Stimulated activated CD4-positive, alpha-beta T cell treated with anti-CD3 and anti-CD28 coated beads, Interleukin-12 subunit alpha, Interleukin-12 subunit beta, amount 100 ng/mL, for 24 hours (primary cell): ENCODE measurements at places on chromosomes 3 and 15.

GRCh38 chr3:16359331-16359730 is 94.3 kb downstream of the OXNAD1 start:
- no peak for DNase-seq

DNA sequence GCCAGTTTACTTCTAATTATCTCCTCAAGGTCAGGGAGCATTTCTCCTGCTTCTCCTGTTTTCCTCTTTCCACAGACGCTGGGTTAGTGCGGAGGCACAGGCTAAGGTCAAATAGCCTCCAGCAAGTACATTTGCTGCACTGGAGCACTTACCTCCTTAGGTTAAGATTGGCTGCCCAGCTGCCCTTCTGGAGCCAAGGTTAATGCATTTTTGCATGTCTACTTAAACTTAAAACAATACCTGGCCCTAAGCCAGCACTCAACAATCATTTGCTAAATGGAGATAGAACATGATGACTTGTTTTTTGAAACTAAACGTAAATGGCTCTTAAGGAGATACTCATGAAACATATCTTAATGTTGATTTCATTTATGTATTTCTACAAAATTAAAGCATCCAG is 83.5 kb downstream of the SSR3 start:
- no peak for DNase-seq

DNA sequence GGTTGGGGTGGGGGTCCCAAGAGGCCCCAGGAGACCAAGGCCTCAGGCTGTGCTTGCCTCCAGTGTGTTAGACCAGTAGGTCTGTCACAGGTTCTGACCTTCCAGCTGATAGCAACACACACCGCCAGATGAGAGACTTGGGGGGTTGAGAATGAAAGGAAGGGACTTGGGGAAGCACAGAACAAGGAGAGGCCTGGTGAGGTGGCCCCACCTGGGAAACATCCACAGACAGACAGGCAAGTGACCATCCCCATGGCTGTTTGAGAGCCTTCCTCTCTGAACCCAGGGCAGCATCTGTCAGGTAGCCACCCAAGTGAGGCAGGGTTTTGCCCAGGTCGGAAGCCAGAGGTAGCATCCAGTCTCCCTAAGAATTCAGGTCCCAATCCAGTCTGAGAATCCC is 35.0 kb upstream of the VPS8 start:
- no peak for DNase-seq

- DNase-seq = no peak
Observed at GRCh38 chr15:101580431-101580830, 71.8 kb downstream of the TM2D3 start.

GRCh38 chr15:65902373-65902772 is 33.1 kb downstream of the RAB11A start:
- no peak for DNase-seq

GRCh38 chr3:159532577-159532976 is 456.1 kb upstream of the IL12A start:
- no peak for DNase-seq

DNA sequence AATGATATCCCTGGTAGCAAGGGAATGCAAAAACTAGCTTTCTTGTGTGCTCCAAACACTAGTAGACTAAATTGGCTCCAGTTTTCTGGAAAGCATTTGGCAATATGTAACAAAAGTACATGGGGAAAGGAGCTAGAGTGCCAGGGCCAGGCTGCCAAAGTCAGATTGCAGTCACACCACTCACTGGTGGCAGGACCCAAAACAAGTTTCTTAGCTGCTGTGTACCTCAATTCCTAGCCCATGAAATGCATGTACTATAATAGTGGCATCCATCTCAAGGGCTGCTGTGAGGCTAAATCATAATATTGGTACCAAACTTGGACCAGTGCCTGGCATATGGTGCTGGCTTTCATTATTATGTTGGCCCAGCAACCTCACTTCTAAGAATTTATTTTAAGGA is 49.3 kb downstream of the CLDN18 start:
- no peak for DNase-seq

GRCh38 chr3:21042184-21042583 is 708.8 kb downstream of the ZNF385D start:
- DNase-seq = no peak

DNA sequence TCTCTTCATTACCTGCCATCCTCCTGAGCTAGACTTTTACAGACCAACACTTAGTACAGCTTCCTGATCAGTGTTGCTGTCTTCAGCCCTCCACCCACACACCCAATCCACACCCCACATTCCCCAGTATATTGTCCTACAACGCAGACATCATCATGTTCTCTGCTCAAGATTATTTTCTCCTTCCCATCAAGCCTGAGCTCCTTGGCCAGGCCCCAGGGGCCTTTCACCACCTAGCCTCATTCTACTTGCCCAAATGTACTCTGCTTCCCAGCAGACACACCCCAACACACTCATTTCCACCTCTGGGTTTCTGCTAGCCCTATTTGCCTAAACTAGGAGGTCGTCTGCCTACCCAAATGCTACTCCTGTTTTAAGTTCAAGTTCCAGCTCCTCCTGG is 37.0 kb downstream of the DAPK2 start:
- no peak for DNase-seq

- DNase-seq = no peak
Observed at GRCh38 chr3:87461036-87461435, 184.7 kb upstream of the POU1F1 start.

GRCh38 chr3:53166781-53167291 is 5.8 kb downstream of the PRKCD start:
- no peak for DNase-seq

GRCh38 chr3:14223595-14223994 is 45.0 kb downstream of the LSM3 start:
- no peak for DNase-seq

DNA sequence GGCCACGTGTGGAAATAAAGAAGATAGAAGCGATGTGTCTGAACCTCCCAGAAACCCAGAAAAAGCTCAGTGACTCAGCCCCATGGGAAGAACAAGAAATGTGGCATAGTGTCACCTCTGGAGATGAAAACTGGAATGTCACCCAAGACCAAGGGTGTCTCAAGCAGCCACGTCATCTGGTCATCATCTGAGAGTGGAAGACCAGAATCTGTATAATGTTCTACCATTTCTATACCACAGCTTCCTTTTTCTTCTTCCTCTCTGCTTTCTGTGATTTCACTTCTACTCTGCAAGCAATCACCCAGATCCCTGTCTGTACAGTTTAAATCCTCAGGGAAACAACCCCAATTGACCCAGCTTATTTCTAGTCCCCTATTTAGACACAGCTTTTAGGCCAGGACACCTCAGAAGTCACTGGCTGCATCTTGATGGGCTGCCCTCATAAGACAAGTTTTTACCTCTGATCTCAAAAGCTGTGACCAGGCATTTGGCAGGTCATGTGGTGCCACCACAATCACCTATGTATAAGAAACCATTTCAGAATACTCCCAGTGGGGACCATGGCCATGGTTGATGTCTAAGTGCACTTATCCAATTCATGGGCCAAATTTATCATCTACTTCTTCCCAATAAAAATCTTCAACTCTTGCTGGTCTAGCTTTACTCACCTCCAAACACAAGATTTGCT is 278.5 kb upstream of the UMPS start:
- no peak for DNase-seq

DNA sequence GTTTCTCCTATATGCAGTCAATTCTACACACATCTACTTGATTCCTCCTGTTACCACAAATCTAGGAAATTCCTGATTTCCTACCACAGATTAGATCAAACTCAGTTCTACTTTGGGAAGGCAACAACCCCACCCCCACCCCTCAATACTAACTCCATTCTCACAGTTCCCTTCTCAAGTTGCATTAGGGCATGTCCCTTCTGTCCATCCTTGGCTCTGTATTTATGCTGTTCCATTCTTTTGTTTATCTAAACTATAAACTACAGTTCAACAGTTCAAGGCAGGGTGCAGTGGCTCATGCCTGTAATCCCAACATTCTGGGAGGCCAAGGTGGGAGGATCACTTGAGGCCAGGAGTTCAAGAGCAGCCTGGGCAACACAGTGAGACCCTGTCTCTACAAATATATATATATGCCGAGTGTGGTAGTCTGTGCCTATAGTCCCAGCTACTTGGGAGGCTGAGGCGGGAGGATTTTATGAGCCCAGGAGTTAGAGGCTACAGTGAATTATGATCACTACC is 25.2 kb upstream of the IMPDH2 start:
- no peak for DNase-seq

DNA sequence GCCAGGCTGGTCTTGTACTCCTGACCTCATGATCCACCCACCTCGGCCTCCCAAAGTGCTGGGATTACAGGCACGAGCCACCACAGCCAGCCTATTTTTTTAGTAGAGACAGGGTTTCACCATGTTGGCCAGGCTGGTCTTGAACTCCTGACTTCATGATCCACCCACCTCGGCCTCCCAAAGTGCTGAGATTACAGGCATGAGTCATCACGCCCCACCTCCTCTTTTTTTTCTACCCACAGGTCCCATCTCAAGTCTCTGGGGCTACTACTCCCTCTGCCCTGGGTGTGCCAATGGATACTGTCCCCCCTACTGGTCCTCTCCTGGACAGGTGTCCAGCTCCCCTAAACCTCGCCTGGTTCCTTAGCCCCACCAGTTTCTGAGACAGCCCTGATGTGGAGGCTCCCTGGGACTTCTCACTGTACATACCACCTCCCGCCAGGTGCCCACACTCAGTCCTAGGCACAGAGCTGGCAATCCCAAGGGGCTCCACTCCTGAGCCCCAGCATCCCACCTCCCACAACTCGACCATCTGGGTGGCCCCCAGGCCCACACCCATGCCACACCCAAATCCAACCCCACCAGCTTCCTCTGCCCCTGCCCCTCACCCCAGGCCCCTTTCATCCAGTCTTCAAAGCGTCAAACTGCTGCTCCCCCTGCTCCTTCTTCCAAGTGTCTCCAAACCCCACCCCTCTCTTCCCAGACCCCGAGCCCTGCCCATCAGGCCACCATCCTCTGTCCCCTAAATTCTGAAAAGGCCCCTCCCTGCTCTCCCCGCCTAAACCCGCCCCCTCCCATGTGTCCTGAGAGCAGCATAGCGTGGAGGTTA is 13.1 kb upstream of the CYP11A1 start:
- no peak for DNase-seq

DNA sequence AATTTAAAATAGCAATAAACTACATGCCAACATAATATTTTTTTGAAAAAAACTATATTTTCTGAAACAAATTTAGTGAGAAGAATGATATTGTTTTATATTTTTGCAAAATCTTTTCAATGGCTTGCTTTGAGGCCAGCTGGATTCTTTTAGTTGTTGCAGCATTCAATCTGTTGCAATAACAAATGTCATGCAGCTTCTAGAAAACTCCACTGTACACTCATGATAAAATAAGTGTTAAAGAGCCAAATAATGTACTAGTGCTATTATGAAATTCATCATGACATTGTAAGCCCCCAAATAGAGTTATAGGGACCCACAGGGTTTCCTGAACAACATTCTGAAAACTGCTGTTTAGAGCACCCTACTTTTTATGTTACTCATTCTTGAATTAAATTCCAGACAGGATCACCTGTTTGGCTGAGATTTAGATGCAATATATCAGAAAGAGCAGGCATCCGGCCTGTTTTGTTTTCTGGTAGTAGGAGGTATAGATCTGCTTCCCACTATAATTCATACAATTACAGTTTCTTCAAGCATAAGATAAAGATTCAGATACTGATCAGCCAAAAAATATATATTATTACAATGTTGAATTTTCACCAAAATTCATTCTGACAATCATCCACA is 703.0 kb upstream of the ZNF385D start:
- no peak for DNase-seq

- no peak for DNase-seq
Observed at GRCh38 chr3:52620580-52620979, 65.1 kb downstream of the PBRM1 start.

DNA sequence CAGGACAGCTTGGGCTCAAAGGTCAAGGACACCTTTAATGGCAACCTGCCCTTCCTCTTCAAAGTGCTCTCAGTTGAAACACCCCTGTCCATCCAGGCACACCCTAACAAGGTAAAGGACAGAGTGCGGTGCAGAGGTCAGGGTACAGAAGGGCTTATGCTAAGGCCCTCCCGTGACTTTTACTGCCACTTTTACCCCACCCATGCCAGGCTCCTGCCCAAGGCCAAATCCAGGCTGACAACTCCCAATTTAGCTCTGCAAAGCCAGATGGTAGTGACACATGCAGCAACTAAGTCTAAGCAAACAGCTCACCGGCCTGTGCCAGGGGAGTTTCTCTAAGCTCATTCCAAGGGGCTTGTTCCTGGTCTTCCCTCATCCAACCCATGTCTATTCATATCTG is 1.6 kb downstream of the MPI start:
- no peak for DNase-seq

DNA sequence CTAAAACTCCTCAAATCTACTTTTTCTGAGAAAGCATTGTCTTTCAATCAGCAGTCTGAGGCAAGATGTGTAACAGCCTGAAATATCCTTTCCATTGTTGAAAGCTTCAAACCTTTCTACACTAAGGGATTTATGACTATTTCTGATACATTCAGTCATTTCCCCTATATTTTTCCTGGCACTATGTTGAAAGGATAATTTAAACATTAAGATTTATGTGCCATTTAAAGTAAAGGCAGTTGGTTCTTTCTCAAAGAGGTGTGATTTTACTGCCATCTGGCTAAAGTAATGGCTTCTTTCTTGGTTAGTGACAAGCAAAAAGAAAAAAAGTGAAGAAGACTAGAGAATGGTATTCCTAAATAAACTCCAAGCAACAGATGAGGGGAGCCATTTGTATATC is 249.6 kb upstream of the COL8A1 start:
- DNase-seq = no peak

- no peak for DNase-seq
Observed at GRCh38 chr15:56806148-56806536, 72.8 kb upstream of the ZNF280D start.

DNA sequence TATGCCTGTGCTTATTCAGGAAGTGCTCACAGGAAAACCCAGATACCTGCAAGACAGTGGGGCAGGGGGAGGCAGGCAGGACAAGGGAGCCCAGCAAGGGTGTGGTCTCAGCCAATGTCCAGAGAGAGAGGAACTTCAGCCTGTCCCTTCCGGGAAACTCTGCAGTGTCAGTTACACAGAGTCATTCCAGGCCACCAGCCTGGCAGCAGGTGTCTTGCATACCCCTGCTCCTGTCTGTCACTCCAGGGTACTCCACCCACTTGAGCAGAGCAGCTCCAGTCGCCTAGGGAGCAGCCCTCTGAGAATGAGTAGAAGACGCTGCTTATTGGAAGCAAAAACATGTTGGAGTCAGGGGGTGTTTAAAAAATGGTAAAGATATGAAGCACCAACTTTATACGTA is 431.2 kb upstream of the RGMA start:
- no peak for DNase-seq

- DNase-seq = no peak
Observed at GRCh38 chr3:111547631-111548030, 5.6 kb downstream of the CD96 start.

GRCh38 chr3:78427303-78427702 is 1340.5 kb downstream of the ROBO1 start:
- no peak for DNase-seq

DNA sequence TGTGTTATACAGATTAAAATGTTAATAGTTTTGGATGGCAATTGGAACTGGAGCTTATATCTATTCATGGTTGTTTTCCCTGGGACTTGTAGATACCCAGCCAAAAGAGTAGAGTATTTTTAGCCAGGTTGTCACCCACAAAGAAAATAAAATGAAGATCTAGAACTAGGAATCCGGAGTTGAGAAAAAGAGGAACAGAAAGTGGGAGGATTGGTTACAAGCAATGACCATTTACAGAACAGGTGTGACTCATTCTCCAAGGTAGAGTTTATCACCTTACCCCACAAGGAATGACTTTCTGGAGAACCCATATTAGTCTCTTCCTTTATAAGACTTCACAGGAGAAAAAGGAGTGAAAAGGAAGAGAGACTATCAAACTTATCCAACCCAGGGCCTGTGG is 99.8 kb downstream of the TMEM108 start:
- DNase-seq = no peak
